ENCODE measurements at places on chromosomes 13 and 19. TPM values are rescaled to one million over a fixed set of nuclear protein-coding genes. Genes with fewer than 3 reads are reported as not detected.

Gene TEKTIP1
- polyA plus RNA-seq: 0.45 TPM

DNA sequence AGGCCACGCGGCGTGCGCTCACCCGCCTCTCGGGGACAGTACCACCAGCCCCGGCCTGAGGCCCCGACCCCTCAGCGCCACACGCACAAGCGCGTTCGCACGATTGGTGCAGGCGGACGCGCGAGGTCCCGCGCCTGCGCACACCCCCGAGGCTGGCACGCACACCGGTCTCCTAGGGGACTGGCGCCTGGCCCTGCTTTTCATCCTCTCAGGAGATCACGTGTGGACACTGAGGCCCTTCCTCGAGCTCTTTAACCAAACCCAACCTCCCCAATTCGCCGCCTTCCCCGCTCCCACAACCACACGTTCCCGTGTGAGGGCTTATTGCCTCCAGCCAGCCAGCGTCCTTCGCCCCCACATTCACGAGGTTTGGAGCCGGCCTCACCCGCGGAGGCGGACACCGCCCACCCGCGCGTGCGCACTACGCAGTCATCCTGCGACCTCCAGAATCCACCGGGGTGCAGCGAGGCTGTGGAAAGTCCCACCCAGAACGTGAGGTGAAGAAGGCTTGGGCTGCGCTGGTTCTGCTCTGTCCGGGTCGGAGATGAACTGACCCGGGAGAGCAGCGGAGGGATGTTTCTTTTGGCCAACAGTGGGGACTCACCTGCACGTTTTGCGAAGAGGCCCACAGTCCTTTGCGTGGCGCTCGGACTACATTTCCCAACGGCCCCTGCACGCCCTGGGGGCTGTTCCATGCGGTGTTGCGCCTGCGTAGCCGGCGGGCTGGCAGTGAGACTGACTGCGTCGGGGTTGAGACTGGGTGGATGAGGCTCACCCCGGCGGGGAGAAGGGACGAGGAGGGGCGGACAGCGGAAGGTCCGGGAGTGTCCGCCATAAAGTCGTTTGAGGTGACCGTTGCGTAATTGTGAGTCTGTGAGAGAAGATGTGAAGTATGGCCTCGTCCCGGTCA is 539 bp upstream of the ZNF667 start:
- DNase-seq: peak; percentile 11

DNA sequence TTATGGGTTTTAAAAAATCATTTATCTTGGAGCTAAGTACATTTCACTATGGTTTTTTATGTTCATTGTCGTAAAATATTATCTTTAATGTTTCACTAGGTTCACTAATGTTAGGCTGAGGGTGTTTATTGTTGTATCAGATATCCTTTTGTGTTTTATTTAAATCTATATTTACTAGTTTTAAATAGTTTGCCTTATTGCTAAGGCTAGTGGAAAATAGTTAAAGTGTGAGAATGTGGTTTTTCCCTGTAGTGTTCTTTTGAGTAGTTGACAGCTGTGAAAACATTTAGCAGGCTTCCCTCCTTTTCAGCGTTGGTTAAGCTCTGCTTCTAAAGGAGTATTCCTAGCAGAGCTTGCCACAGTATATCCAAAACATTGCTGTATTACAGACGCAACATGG is 139.0 kb downstream of the TM9SF2 start:
- no peak for DNase-seq

GRCh38 chr19:8000298-8001038 is 5.0 kb downstream of the ELAVL1 start:
- DNase-seq: no peak

DNA sequence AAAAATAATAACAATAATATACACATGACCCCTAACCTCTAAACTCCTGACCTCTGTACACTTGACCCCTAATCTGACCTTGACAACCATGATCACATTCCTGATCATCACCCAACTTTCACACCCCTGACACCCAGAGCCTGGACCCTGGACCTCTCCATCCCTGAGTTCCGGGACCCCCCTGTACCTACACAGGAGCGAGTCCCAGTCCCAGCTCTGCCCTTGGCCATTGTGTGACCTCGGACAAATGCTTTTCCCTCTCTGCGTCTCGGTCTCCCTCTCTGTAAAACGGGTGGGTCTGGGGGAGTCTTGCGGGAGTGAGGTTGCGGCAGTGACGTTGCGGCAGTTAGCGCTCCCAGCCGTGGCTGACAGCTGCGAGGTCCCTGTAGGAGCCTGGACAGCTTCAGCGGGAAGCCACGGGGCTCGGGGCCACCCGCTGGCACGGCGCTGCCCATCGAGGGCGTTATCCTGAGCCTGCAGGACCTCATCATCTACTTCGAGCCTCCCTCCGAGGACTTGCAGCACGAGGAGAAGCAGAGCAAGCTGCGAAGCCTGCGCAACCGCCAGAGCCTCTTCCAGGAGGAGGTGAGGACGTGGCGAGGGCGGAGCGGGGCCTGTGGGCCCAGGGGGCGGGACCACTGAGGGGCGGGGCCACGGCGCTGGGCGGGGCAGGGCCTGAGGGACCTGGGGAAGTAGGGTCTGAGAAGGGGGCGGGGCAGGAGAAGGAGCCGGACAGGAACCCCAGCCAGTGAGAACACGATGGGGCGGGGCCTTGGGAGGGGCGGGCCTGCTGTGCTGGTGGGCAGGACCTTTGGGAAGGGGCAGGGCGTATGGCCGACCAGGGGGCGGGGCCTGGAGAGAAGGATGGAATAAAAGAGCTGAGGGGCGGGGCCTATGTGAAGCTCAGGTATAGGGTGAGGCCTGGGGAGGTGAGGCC is 19.2 kb downstream of the RYR1 start:
- no peak for DNase-seq

DNA sequence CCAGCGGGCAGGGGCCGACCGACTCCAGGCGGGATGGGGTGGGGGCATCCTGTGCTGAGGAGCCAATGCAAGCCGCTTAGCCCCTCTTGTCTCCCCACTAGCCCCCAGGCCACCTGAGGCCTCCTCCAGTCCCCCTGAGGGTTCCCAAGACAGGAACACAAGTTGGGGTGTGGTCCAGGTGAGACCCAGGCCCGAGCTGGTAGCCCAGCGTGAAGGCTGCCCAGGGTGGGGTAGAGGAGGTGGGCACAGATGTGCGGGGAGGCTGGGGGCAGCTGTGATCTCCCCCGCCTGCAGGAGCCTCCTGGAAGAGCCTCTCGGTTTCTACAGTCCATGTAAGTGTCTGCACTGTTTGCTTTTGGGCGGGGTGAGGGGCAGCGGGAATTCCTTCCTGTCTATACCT is 10.4 kb downstream of the TLE6 start:
- DNase-seq: no peak

- DNase-seq: no peak
Measured at GRCh38 chr13:44052780-44053184, 173.1 kb downstream of the LACC1 start.

DNA sequence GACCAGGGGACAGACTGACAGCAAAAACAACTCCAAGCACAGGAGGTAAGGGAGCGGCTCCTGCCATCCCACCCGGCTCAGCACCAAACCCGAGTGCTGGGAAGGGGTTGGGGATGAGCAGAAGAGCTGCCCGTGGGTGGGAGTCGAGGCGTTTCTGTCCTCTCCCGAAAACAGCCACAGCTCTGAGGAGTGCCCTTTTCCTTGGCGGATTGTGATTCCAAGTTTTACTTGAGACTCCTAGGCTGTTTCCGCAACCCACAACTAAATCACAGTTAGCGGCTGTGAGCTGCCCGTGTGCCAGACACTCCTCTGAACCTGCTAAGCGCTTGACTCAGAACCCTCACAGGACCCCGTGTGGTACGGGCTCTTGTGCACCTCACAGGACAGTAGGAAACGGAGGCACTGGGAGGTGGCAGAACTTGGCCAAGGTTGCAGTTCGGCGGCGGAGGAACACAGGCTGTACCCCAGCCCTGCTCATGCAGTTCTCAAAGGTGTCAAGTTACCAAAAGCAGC is 21.4 kb downstream of the CFAP97D2 start:
- DNase-seq: no peak

DNA sequence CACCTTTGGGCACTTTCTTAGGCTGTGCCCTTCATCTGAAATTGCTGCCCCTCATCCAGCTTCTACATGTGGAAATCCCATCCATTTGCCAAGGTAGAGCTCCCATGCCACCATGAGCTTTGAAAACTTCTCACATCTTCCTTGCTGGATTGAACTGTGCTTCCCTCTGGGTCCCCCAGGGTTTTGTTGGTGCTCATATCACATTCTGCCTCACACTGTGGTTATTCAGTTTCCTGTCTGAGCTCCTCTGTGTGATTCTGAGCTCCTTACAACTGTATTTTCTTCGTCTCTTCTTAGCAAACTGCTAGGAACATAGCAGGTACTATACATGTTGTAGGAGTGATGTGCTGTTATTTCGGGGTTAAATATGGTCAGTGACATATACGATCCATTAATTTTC is 74.9 kb upstream of the KL start:
- no peak for DNase-seq

DNA sequence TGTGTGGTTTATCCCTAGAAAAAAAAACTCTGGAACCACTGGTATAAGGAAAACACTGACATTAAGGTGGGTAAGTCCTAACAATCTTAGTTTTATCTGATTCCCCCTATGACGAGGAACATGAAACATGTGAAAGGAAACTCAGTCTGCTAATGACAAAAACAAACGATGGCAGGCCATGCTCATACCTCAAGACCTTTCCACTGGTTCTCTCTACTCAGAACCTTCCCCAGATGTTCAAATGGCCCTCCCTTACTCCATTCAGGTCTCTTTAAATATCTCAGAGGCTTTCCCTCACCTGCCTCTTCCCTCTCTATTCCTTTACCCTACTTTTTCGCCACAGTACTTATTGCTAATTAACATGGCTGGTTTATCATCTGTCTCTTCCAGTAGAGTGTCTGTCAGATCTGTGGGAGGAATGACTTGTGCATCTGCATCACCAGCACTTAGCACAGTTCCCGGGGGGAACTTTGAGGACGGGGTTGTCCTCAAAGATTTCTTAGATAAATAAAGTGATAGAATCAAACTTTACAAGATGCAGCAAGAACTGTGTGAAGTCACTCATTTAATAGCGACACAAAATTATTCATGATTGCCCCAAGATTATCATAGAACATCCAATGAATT is 1.5 kb downstream of the TUBGCP3 start:
- no peak for DNase-seq
